ENCODE measurements at places on chromosomes 7 and 10.
A peak's percentile ranks its signal among the peaks of the same experiment; 100 is the strongest.

- H3K4me1 ChIP-seq = peaks cover 6% of the 10 kb centered on the region
- no peak overlapping the region for H3K4me3 ChIP-seq
- no peak overlapping the region for H3K27ac ChIP-seq
- peaks cover 7% of the 10 kb centered on the region for H3K36me3 ChIP-seq
- H3K27me3 ChIP-seq = peaks cover 12% of the 10 kb centered on the region
Measured at GRCh38 chr7:5519515-5519928, 95.9 kb upstream of the TNRC18 start.

DNA sequence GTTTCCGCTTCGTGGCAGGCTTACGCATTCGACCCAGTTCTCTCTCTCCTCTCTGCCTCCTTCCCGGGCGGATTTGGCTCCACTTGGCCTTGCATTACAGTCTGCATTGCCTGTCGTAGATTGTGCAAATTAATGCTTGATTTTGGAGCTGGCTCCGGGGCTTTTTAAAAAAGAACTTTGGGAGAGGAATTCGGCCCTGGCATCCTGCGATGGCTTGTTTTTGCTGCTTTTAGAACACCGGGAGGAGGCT lies 767 bp downstream of the EIF4EBP2 start:
- no peak for DNase-seq
- peaks cover 38% of the 10 kb centered on the region for H3K4me1 ChIP-seq
- H3K27me3 ChIP-seq = peaks cover 4% of the 10 kb centered on the region
- peaks cover 26% of the 10 kb centered on the region for H3K36me3 ChIP-seq

DNA sequence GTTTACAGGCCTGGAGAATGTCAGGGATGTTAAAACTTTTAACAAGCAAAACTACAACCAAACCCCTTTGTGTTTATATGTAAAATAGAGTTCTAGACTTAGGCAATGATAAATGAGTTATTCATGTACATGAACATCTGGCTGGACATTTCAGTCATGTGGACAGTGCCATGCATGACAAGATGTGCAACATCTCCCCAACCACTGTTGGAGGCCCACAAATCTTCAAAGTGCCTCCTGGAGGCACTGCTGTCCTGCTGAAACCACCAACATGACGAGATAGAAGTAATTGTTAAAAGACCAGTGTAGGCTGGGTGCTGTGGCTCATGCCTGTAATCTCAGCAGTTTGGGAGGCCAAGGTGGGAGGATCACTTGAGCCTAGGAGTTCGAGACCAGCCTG lies 18.4 kb downstream of the PPIA start:
- H3K36me3 ChIP-seq = no peaks in the 10 kb centered on the region
- H3K4me1 ChIP-seq = no peaks in the 10 kb centered on the region
- H3K27me3 ChIP-seq = no peaks in the 10 kb centered on the region
- no peak for DNase-seq

DNA sequence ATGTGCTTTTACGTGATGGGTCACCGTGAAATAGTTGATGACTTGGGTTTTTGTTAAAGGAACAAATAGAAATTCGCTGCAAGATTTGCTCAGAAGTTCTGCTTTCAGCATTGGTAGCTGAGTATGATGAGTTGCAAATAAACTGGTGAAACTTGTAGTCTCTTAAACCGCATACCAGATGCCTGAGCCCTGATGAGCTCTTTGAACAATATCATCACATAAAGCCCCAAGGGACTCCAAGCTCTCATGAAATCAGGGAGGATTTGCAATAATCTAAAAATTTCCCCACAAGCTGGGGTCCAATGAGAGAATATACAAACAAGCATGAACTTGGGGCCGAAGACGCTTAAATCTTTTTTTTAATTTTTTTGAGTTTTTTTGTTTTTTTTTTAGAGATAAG lies 312.4 kb downstream of the CALN1 start:
- DNase-seq = no peak
- H3K36me3 ChIP-seq = no peaks in the 10 kb centered on the region
- no peaks in the 10 kb centered on the region for H3K27me3 ChIP-seq
- no peaks in the 10 kb centered on the region for H3K4me1 ChIP-seq
- H3K27ac ChIP-seq = no peak overlapping the region
- no peak overlapping the region for H3K4me3 ChIP-seq

- H3K4me3 ChIP-seq = no peak overlapping the region
- no peak overlapping the region for H3K27ac ChIP-seq
- DNase-seq = no peak
- H3K4me1 ChIP-seq = peaks cover 4% of the 10 kb centered on the region
- H3K36me3 ChIP-seq = no peaks in the 10 kb centered on the region
Measured at GRCh38 chr7:432933-433332, 86.7 kb downstream of the PDGFA start.

GRCh38 chr7:134129856-134130523 lies 2.9 kb downstream of the LRGUK start:
- peaks cover 17% of the 10 kb centered on the region for H3K4me1 ChIP-seq
- H3K27ac ChIP-seq = no peak overlapping the region
- H3K27me3 ChIP-seq = peaks cover 15% of the 10 kb centered on the region
- no peak overlapping the region for H3K4me3 ChIP-seq

- H3K4me3 ChIP-seq = no peak overlapping the region
- H3K4me1 ChIP-seq = peaks cover 13% of the 10 kb centered on the region
- DNase-seq = no peak
- no peaks in the 10 kb centered on the region for H3K27me3 ChIP-seq
Measured at GRCh38 chr10:816958-817357, 114.5 kb downstream of the LARP4B start.

DNA sequence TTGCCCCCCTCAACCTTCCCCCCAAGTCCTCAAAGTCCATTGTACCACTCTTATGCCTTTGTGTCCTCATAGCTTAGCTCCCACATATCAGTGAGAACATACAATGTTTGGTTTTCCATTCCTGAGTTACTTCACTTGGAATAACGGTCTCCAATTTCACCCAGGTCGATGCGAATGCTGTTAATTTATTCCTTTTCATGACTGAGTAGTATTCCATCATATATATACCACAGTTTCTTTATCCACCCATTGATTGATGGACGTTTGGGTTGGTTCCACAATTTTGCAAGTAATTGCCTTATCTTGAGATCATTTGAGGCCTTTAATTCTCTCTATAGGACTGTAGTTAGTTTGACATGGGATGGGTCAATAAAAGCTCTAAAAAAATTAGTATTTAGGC lies 124.7 kb downstream of the ARL4A start:
- H3K27ac ChIP-seq = no peak overlapping the region
- no peaks in the 10 kb centered on the region for H3K27me3 ChIP-seq
- no peaks in the 10 kb centered on the region for H3K36me3 ChIP-seq
- H3K4me1 ChIP-seq = no peaks in the 10 kb centered on the region
- H3K4me3 ChIP-seq = no peak overlapping the region

- peaks cover 33% of the 10 kb centered on the region for H3K36me3 ChIP-seq
- no peak overlapping the region for H3K4me3 ChIP-seq
- H3K27ac ChIP-seq = no peak overlapping the region
- no peak for DNase-seq
Measured at GRCh38 chr10:74067373-74068352, 69.7 kb downstream of the VCL start.

- H3K27me3 ChIP-seq = no peaks in the 10 kb centered on the region
- H3K27ac ChIP-seq = peak overlapping the region; percentile 98
- H3K4me3 ChIP-seq = no peak overlapping the region
- H3K36me3 ChIP-seq = peaks cover 13% of the 10 kb centered on the region
Measured at GRCh38 chr10:47260505-47261111, 39.4 kb upstream of the GDF10 start.

DNA sequence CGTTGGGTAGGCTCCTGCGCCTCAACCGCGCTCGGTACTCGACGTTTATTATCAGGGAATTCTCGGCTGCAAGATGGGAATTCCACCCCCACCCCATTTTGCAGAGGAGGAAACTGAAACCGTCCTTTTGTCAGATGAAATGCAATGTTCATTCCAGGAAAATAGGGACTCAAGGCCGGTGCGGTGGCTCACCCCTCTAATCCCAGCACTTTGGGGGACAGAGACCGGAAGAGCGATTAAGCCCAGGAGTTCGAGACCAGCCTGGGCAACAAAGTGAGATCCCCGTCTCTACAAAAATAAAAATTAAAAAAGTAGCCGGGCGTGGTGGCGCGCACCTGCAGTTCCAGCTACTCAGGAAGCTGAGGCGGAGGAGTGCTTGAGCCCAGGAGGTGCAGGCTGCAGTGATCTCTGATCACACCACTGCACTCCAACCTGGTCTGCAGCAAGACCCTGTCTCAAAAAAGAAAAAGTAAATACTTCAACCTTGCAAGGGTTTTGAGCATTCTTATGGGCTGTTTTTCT lies 720 bp upstream of the RFC2 start:
- peaks cover 23% of the 10 kb centered on the region for H3K36me3 ChIP-seq
- peaks cover 4% of the 10 kb centered on the region for H3K27me3 ChIP-seq
- peak overlapping the region; percentile 93 for H3K27ac ChIP-seq
- peak overlapping the region; percentile 93 for H3K4me3 ChIP-seq
- peaks cover 48% of the 10 kb centered on the region for H3K4me1 ChIP-seq

DNA sequence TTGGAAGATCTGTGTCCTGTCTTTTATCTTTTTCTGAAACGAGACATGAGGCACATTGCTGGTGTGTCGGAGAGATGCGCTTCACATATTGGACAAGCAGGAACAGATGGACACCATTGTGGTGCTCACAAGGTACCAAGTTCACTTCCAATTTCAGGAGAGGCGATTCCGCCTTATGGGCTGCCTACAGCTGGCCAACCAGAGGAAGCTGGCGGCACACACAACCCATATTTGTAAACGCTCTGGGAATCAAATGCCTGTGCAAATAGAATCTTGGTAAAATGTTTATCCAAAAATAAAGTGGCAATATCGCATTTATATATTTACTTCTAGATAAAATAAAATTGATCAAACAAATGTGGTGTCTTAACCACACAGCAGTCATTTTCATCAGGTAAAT lies 337.4 kb downstream of the TCERG1L start:
- H3K36me3 ChIP-seq = no peaks in the 10 kb centered on the region
- no peaks in the 10 kb centered on the region for H3K27me3 ChIP-seq
- H3K27ac ChIP-seq = no peak overlapping the region
- DNase-seq = no peak
- no peak overlapping the region for H3K4me3 ChIP-seq

DNA sequence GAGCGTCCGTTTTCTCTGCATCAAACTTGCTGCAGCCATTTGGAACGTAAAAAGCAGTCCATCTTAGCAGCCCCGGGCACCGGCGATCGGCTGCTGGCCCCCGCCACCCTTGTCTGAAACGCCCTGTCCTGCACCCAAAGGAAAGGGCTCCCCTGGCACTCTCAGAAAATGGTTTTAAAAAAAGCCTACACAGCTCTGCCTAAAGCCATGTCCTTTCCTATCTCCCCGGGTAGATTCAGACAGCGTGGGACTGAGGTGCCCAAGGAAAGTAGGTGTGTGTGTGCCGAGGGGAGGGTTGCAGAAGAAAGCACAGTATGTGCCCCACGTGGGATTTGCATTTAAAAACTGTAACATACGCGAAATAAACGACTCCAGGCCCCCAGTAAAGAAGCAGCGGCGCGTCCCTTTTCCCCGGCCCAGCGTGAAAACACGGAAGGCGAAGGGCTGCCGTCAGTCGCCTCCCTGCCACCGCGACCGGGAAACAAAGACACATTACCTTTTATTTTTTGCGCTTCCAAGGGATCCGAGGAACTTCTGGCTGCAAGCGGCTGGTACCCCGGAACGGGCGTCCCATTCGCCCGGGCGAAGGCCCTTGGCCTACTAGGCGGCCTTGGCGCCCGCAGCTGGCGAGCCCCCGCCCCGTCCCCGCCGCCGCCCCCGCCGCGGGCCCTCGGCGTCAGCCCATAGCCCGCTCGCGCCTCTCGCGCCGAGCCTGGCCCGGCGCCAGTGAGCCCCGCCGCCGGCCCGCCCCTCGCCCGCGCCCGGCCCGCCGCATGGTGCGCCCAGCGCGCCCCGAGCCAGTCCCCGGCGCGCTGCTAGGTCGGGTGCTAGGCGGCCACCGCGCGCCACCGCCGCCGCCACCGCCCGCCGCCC lies 304.6 kb downstream of the PRPF18 start:
- H3K36me3 ChIP-seq = no peaks in the 10 kb centered on the region
- H3K4me3 ChIP-seq = peak overlapping the region; percentile 22
- DNase-seq = no peak

DNA sequence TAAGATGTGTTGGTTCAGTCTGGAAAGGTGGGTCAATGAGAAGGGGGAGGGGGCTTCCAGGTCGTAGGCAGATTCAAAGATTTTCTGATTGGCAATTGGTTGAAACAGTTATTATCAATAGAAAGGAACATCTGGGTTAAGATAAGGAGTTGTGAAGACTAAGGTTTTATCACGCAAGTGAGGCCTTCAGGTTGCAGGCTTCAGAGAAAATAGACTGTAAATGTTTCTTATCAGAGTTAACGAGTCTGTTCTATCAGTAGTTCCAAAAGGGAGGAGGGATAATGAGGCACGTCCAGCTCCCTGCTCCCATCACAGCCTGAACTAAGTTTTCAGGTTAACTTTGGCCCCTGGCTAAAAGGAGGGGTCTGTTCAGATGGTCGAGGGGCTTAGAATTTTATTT lies 11.1 kb upstream of the CFAP46 start:
- DNase-seq = no peak
- H3K36me3 ChIP-seq = no peaks in the 10 kb centered on the region
- no peak overlapping the region for H3K27ac ChIP-seq
- peaks cover 26% of the 10 kb centered on the region for H3K27me3 ChIP-seq

DNA sequence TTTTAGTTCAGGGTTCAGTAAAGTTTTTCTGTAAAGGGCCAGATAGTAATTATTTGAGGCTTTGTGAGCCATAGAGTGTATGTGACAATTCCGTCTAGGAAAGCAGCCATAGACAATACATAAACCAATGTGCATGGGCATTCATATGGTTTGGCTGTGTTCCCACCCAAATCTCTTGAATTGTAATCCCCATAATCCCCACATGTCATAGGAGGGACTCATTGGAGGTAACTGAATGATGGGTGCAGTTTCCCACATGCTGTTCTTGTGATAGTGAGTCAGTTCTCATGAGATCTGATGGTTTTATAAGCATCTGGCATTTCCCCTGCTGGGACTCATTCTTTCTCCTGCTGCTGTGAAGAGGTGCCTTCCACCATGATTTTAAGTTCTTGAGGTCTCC lies 29.9 kb downstream of the SEC61G start:
- no peak overlapping the region for H3K27ac ChIP-seq
- no peak overlapping the region for H3K4me3 ChIP-seq
- H3K4me1 ChIP-seq = no peaks in the 10 kb centered on the region
- no peaks in the 10 kb centered on the region for H3K27me3 ChIP-seq
- H3K36me3 ChIP-seq = no peaks in the 10 kb centered on the region

DNA sequence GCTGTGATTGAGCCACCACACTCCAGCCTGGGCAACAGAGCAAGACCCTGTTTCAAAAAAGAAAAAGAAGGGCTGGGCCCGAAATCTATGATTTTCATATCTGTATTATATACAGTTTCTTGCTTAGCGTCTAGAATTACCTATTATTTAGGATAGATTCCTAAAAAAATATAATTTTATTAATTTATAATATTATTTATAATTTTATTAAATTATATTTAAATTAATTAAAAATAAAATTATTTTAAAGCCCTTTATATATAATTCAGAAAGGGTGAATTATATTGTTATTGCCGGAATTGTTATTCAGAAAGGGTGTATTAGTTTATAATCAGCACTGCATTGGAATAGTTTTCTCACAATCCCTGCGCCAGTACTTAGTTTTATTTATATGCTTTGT lies 14.5 kb downstream of the PPP1R9A start:
- no peaks in the 10 kb centered on the region for H3K4me1 ChIP-seq
- H3K27me3 ChIP-seq = no peaks in the 10 kb centered on the region
- H3K27ac ChIP-seq = no peak overlapping the region
- H3K4me3 ChIP-seq = no peak overlapping the region
- no peak for DNase-seq
